ENCODE measurements at places on chromosomes 7 and 10. TPM values are rescaled to one million over a fixed set of nuclear protein-coding genes. Genes with fewer than 3 reads are reported as not detected.

DNA sequence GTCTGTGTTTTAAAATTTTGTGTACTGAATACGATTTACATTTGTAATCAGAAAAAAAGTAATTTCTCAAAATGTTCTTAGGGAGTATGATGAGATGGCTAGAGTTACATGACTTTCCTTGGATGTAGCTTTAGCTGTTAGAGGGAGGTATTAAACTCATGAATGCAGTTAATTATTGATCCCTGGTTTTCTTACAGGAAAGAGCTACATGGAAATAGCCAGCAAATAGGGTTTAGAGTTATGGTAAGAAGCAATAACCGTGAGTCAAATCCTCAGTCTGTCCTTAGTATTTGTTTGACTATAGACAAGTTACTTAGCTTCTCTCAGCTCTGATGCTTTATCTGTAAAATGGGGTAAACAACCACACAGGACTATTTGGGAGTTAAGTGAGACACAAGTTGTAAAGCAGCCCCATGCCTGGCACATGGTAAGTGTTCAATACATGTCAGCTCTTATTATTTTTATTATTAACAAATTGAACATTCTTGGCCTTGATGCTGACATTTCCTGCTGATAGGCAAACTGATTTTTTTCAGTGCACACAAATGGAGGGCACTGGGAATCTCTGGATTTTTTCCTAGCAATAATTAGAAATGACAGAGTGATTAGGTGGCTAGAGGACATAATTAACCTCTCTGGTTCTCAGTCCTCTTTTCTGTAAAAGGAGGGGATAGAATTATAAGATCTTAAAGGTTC, 204.5 kb upstream of the PHYHIPL start:
- no peaks in the 10 kb centered on the region for H3K27me3 ChIP-seq
- H3K27ac ChIP-seq: no peak overlapping the region
- no peaks in the 10 kb centered on the region for H3K4me1 ChIP-seq

- no peak for DNase-seq
- no peaks in the 10 kb centered on the region for H3K27me3 ChIP-seq
- no peaks in the 10 kb centered on the region for H3K36me3 ChIP-seq
Observed at GRCh38 chr7:157568106-157568769, 231.4 kb downstream of the DNAJB6 start.

GRCh38 chr7:148173369-148173768, 417.2 kb upstream of the C7orf33 start:
- H3K4me3 ChIP-seq: no peak overlapping the region
- H3K36me3 ChIP-seq: no peaks in the 10 kb centered on the region
- DNase-seq: no peak
- H3K27ac ChIP-seq: no peak overlapping the region
- H3K27me3 ChIP-seq: no peaks in the 10 kb centered on the region

WEE2 gene
- not detected for total RNA-seq

- H3K36me3 ChIP-seq: peaks cover 80% of the 10 kb centered on the region
- H3K27me3 ChIP-seq: no peaks in the 10 kb centered on the region
- H3K4me3 ChIP-seq: no peak overlapping the region
- no peaks in the 10 kb centered on the region for H3K4me1 ChIP-seq
Observed at GRCh38 chr10:73379064-73379748, 20.5 kb upstream of the CFAP70 start.

DNA sequence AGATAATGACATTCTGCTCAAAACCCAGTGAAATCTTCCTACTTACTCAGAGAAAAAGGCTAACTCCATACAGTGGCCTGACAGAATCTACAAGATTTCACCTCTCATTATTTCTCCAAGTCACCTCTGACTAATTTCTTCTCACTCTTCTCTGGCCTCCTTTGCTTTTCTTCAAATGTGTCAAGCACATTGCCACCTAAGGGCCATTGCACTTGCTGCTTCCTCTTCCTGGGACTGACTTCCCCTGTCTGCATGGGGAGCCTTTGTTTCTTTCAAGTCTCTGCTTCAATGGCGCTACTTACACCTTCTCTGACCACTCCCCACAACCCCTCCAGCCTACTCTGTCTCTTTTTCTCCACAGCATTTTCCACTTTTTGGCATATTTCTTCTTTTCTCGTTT, 36.0 kb downstream of the PRTFDC1 start:
- no peaks in the 10 kb centered on the region for H3K27me3 ChIP-seq
- H3K4me3 ChIP-seq: no peak overlapping the region
- no peak overlapping the region for H3K27ac ChIP-seq

- no peaks in the 10 kb centered on the region for H3K36me3 ChIP-seq
- no peak for DNase-seq
Observed at GRCh38 chr10:31574577-31574976, 255.6 kb downstream of the ZEB1 start.
